ENCODE measurements at places on chromosomes 12 and 14.

GRCh38 chr12:65681226-65681625, 143.1 kb upstream of the HMGA2 start:
- DNase-seq: no peak

DNA sequence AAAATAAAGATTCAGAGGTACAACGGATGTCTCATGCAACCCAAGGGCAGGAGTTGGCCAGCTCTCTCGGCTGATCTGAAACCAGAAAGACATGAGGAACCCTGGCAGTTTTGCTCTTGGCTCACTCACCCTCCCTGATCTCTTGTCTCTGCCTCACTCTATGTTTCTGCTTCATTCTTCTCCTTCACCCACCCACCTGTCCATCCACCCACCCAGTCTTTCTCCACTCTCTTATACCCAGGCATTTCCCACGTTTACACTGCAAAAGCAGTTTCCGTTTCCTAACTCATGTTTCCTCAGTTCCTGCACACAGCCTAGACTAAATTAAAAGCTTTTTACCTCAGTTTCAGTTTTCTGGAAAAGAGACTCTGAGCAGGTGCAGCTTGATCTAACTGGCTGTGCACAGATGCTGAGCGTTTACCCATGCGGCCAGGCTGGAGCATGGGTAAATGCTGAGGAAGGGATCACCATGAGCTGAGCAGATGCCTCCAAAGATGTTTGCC, 157.6 kb downstream of the PRKCH start:
- no peak for DNase-seq

DNA sequence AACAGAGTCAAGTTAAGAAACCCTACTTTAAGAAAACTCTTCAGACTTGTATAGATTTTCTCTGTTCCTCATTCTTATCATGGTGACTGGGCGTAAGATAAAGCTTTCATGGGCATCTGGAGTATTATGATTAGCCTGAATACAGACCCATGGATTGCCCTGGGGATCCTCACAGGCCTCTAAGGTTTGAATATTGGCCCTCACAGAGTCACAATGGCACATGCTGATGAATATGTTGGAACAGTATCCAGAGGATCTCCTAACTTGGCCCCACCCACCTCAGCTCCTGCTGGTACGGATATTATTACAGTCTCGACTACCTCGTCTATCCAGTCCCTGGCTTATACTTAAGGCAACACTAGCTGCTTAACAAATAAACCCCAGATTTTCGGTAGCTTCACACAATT, 8.1 kb downstream of the OSBPL8 start:
- no peak for DNase-seq

DNA sequence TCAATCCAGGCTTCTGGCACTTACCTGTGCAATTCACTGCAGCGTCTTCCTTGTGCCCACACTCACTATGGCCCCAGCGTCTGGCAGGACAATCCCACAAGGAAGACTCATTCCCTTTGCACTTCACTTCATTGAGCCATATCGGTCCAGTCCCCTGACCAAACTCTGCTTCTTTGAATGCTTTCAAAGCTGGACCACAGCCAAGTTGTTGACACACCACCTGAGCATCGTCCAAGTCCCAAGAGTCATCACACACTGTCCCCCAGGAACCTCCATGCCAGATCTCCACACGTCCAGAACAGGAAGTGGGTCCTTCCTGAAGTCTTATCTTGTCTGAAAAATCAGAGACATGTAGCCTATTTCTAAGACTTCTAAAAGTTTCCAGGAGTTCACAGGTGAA, 20.2 kb downstream of the CD163 start:
- no peak for DNase-seq

- DNase-seq: no peak
These were observed 82.0 kb upstream of the DYNC1H1 start for GRCh38 chr14:101882141-101882935.

DNA sequence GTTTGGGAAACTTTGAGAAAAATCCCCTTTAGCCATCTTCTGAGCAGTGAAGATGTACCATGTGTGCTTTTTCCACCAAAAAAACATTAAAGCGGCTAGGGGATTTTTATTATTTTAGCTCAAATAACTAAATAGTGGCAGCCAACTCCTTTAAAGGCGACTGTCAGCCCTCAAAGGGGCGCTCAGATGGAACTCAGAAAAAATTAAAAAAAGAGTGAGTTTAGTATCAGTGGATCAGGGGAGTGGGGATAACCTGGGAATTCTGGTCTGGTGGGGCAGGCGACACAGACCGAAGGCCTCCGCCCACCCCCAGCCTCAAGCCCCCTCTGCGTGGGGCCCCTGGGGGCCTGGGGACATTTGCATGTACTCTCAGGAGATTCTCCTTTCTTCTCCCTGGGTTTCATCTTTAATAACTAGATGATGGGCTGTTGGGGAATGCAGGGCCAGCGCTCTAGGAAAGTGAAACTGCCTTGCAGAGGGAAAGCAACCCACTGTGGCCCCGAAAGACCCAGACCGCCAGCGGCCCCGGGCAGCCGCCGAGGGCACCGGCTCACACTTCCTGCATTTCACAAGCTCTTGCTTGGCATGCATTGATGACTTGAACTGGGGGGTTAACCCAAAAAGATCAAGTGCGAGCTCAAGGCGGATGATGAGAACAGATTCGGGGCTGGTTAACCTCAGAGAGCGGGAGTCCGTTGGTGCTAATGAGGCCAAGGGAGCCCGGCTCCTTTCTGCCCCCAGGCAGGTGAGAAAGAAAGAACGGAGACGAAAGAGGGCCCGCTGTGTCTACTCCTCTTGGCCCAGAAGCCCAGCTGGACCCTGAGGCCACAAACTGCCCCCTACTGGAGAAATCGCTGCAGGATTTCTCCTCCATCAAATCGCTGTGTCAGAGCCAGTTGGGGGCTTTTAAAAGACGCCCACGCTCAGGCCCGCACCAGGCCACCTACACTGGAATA, 7.3 kb upstream of the BATF start:
- DNase-seq: no peak

- no peak for DNase-seq
These were observed 133.0 kb downstream of the LMNTD1 start for GRCh38 chr12:25420116-25420515.

DNA sequence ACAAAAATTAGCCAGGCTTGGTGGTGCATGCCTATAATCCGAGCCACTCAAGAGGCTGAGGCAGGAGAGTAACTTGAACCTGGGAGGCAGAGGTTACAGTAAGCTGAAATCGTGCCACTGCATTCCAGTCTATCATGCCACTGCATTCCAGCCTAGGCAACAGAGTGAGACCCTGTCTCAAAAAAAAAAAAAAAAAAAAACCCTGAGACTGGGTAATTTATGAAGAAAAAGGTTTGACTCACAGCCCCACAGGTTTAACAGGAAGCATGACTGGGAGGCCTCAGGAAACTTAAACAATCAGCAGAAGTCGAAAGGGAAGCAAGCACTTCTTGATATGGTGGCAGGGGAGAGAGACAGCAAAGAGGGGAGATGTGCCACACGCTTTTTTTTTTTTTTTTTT, 123.2 kb downstream of the GXYLT1 start:
- DNase-seq: no peak

GRCh38 chr12:113934946-113935345, 31.2 kb downstream of the RBM19 start:
- DNase-seq: no peak

DNA sequence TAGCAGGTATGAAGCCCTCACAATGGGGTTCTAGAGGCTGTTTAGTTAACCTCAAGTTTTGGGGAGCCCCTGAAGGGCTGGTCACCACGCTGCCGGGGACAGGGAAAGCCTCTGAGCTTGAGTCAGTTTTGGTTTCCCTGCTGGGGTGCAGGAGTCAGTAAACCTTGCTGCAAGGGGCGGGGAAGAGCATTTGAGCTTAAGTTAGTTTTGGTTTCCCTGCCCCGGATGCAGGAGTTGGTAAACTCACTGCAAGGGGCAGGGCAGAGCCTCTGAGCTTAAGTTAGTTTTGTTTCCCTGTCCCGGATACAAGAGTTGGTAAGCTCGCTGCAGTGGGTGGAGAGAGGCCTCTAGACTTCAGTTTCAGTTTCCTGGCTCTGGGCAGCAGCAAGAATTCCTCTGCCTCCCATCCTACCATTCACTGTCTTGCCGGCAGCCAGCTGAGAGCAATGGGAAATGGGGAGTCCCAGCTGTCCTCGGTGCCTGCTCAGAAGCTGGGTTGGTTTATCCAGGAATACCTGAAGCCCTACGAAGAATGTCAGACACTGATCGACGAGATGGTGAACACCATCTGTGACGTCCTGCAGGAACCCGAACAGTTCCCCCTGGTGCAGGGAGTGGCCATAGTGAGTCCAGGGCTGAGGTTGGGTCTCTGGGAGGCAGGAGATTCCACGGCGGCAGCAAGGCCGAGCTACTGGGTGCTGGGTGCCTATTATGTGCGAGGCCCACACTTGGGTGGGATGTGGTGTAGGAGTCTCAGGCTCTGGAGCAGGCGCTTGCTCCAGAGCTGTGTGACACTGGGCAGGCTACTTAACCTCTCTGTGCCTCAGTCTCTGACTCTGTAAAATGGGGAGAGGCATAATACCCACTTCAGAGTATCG, at the start of gene OAS2:
Gene OAS2, plus strand, starts transcription at position 357 of the 878 bp plus-strand sequence. Its CDS starts 90 bp downstream, at position 447.
- DNase-seq: peak; percentile 49

DNA sequence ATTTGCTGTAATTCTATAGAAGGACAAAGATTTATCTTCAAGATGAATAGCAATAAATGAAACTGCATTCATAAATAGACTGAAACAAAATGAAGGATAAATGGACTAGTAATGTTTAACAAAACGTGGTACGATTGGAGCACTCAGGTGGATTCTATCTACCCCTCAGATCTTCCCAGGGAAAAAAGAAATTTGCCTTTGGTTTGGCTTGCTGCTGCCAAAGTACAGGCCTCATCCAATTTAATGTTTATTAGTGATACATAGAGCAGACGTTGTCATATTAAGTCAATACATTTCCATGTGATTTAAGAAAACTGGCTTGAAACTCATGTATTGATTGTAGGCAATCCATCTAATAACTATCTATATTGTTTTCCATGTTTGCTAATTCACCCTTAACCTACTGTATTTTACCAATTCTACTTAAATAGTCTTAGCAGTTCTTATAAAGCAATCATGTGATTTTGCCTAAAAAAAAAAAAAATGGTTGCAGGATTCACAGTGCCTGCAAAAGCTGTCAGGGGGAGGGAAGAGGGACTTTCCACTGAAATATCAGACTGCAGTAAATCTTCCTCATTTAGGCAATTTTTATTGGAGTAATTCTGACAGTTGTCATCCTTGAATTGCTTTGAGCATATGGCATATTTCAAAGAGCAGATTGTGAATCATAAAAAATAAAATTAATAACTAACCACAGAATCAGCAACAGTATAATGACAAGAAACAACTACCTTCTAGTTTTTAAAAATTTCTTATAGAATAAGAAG, 242.2 kb upstream of the NPAS3 start:
- DNase-seq: no peak

DNA sequence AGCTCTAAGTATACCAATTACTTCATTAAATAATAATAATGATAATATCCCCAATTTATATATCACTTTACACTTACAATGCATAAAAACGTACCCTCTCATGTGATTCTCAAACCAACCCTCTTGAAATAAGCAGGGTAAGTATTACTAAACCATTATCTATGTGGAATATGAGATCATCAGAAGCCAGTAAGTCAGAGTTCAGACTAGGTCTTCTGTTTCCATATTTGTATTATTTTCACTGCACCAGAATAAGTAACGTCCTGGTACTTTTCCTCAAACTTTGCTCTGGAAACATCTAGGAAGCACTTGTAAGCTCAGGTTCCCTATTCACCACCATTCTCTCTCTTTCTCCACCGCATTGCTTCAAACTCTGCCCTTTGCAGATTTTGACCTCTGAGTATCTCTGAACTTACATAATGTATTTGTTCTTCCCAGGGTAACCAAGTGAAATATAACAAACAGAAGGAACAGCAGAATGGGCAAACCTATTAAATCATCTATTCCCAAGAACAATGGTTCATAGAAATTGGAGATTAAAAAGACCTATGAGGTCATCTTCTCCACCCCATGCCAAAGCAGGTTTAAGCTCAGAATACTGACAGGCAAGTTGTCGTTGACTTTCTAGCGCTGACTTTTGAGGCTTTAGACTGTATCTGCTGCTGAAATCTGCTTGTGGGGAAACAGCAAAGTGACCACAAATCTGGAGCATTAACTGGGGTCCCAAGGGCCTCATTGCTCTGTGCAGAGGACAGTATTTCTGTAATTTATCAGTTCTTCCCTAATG, 161.3 kb upstream of the FAR2 start:
- DNase-seq: no peak

DNA sequence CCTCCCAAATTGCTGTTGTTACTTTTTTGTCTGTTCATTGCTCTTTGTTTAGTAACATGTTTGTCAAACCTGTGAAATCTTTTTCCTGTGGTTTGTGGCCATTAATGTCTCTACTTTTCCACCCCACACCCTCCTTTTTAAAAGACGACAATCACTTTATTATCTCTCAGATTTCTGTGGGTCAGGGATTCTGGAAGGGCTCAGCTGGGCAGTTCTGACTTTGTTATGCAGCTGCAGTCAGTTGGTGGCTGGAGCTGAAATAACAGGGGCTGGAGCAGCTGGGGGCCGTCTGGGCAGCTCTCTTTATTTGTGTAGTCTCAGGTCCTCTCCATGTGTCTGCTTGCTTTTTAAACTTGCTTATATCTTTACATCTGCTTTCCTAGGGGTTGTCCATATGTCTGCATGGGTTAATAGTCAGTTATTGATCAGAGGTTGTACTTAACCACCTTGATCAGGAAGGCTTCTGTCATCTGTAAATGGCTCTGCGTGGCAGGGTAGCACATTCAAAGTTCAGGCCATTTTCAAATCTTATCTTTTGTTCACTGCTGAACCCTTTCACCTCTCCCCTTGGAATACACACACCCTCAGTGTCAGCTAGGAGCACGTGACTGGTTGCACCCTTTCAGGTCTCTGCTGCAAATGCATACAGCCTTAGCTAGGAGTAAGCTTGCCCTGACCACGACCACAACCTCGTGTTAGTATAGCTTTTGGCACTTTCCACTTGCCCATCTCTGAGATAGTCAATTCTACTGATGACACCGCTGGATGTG, 27.9 kb downstream of the BORCS5 start:
- no peak for DNase-seq

DNA sequence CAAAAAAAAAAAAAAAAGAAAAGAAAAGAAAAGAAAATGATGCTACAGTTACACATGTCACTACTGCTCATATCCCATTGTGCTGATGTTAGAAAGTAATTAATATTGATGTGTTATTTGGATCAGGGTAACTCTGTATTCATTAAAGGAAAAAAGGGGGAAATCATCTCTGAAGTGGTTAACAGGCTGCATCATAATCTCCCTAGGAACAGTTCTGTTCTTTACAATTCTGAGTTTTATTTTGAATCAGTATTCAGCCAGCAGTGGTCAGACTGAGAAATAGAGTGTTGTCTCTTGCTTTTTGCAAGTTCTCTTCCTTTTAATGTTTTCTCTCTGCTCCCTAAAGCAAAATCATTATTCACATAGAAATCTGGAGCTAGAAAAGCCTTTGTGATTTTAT, 128.6 kb upstream of the CRY1 start:
- no peak for DNase-seq

GRCh38 chr12:127934409-127934808, 332.6 kb upstream of the TMEM132C start:
- no peak for DNase-seq

GRCh38 chr14:69624136-69624535, 12.7 kb downstream of the SUSD6 start:
- DNase-seq: no peak

GRCh38 chr14:101784631-101785030, 23.1 kb downstream of the PPP2R5C start:
- no peak for DNase-seq
